GM06990 (cell line): ENCODE measurements at places on chromosomes 16 and 17.

- DNase-seq = peak; percentile 62
Measured at GRCh38 chr16:10964891-10965326, 20.5 kb downstream of the CLEC16A start.

- DNase-seq = no peak
Measured at GRCh38 chr16:55393991-55394390, 70.0 kb downstream of the IRX6 start.

DNA sequence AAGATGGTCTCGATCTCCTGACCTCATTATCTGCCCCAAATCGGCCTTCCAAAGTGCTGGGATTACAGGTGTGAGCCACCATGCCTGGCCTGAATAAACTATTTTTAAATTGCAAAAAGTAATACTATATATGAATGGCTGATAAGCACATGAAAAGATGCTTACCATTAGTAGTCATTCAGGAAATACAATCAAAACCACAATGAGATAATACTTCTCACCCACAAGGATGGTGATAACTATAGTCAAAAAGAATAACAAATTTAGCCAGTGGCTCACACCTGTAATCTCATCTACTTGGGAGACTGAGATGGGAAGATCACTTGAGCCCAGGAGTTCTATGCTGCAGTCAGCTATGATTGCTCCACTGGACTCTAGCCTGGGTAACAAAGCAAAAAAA lies 2.4 kb upstream of the TACO1 start:
- DNase-seq = no peak

DNA sequence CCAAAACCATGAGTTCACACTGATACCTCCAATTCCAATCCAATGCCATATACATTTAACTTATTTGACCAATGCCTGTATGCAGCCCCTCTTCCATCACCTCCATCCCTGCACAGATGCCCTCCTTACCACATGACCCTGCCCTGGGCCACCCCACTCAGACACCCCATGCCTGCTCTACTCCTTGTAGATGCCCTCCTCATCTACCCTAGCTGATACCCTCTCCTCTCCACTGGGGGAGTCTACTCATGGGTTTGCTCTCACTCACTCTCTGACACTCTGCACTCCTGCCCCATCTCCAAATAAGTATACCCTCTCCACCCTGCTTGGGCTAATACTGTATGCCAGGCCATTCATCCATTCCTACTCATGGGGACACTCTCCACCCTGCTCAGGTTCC lies 16.0 kb upstream of the CMTM4 start:
- DNase-seq = no peak

DNA sequence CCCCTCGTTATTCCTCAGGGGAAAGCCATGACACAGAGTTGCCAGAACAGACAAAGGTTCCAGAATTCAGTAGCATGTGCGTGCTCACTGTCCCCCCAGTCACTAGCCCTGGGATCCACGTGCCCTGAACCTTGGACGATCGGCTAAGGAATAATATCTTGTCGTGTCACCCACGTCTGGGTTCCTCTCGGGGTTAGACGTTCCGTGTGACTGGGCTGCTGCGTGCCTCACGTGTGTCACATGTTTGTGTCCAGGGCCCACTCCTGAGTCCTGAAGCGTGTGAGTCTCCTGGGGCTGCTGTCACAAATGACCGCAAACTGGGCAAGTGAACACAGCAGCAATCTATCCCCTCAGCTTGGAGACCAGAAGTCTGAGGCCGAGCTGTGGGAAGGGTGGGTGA lies 12.4 kb upstream of the ZNF469 start:
- DNase-seq = no peak

GRCh38 chr17:74663561-74663960 lies 40.0 kb upstream of the CD300E start:
- DNase-seq = no peak

GRCh38 chr17:11031787-11032186 lies 193.9 kb upstream of the PIRT start:
- DNase-seq = no peak

DNA sequence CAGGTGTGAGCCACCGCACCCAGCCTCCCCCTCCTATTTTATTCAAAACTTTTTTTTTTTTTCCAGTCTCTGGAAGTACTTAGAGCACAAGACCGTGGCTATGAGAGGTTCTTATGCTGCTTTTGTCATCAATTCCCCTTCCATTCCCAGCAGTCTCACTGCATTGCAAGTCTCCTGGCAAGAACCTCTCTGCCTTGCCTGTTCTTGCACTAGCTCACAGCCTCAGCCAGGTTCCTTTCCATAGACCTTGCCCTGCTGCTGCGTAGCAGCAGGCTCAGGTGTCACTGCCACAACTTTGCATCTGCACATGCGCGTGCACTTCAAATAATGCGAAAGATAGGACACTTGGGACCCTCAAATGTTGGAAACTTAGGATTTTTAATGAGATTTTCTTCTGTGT lies 15.6 kb downstream of the ATP6V0A1 start:
- DNase-seq = no peak

DNA sequence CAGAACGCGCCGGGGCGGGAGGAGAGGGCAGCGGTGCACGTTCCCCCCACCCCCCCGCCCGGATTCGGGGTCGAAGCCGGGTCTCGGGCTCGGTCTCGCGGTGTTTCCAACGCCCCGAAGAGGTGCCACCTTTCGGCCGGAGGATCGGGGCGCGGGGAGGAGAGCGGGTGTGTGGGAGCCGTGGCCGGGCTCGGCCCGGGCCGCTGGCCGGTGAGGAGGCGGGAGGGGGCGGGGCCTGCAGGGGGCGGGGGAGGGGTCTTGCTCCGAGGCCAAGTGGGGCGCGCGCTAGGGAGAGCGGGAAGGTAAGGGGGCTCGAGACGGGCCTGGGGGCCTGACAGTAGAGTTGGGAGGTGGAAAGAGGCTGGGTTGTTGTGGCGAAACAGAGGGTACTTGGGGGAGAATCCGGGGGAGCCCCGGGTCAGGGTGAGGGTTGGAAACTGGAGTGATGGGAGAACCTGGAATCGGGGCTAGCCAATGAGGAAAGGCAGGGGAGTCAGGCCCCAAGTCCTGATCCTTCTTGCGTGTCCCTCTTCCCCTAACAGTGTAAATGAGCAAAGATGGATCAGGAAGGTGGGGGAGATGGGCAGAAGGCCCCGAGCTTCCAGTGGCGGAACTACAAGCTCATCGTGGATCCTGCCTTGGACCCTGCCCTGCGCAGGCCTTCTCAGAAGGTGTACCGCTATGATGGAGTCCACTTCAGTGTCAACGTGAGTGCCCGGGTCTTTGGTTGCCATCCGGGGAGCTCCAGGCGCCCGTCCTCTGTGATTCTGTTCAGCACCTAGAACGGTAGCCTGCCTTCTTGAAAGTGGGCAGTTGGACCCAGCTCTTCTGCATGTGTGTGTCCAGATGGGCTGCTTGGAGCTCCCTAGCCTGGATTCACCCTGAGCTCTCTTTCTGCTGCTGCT lies 873 bp downstream of the SETD1A start:
- no peak for DNase-seq

DNA sequence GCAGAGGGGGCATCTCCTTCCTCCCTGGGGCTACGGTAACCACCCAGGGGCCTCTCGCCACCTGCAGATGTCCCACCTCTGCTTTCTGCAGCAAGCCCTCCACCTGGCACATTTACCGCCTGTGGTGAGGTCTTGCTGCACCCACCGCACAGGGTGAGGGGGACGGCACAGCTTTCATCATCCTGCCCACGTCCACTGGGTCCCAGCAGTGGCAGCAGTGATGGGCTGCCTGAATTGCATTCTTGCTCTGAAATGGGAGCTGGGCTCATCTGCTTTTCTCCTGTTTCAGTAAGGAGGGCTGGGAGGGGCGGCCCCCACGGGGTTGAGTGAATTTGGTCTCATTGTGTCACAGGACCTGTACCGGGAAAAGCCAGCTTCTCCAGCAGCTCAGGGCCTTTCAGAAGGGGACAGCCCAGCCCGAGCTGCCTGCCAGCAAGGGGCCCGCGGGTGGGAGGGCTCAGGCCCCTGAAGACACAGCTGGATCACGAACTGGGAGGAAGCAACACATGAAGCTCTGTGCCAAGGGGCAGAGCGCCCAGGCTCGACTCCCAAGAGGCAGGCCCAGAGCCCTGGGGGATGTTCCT lies 12.7 kb downstream of the DNAAF8 start:
- DNase-seq = no peak

DNA sequence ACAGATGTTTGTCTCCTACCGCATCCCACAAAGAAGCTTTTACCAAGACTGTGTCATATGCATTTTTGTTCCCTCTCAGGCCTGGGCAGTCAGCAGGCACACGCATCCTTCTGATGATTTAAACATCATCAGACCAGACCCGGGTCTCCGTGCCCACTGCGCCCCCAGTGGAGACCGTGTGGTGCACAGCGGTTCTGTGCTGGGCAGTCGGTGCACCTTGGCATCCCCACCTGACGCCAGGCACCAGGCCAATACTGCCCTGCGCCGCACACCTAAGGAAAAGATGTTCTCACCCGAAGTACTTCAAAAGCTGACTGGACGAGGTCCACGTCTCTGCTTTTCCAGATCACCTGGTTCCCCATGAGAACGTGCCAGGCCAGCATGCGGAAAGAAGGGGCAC lies 10.6 kb upstream of the PLD6 start:
- no peak for DNase-seq

- DNase-seq = no peak
Measured at GRCh38 chr16:15648135-15648730, 1.8 kb upstream of the NDE1 start.

GRCh38 chr17:36643086-36643685 lies 41.8 kb downstream of the MRM1 start:
- DNase-seq = no peak

GRCh38 chr16:22932032-22932771 lies 118.2 kb downstream of the HS3ST2 start:
- DNase-seq = no peak

DNA sequence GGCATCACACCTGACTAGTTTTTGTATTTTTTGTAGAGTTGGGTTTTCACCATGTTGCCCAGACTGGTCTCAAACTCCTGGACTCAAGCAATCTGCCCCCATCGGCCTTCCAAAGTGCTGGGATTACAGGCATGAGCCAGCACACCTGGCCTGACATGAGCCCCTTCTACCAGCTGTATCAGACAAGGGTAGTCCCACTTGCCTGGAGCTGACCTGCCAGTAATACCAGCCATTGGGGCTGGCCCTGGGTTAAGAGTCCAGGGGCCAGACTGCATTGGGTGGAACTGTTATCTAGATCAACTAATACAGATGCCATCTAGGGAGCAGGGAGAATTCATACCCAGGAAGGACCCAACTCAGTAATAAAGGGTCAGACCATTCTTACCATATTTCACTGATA lies 28.1 kb downstream of the WSB1 start:
- DNase-seq = no peak

- no peak for DNase-seq
Measured at GRCh38 chr16:89629827-89630610, 16.6 kb downstream of the DPEP1 start.

GRCh38 chr17:59046192-59046591 lies 60.5 kb downstream of the TRIM37 start:
- no peak for DNase-seq

- DNase-seq = no peak
Measured at GRCh38 chr17:80320496-80320895, 59.8 kb downstream of the RNF213 start.

DNA sequence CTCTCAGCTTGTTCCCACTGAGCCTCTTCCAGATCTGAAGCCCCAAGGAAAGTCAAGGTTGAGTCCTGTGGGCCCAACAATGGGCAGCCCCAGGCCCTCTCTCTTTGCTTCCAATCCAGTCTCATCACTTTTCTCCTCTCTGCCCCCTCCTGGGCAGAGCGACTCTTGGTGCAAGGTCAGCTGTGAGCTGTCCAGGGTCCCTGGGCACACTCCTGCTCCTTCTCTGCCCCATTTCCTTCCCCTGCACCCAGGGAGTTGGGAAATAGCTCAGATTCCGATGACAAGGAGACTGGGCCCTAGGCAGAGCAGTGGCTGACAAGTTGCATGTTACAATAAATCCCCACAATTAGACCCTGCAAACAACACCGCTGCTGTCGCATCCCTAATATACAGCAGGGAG lies 16.1 kb upstream of the CRHR1 start:
- no peak for DNase-seq

GRCh38 chr17:7714721-7715594 lies 2.6 kb upstream of the DNAH2 start:
- no peak for DNase-seq

- no peak for DNase-seq
Measured at GRCh38 chr17:77817953-77818352, 140.6 kb upstream of the TNRC6C start.

GRCh38 chr17:76674600-76674999 lies 31.0 kb upstream of the ST6GALNAC1 start:
- DNase-seq = no peak

GRCh38 chr17:17749921-17750320 lies 68.7 kb downstream of the RAI1 start:
- peak; percentile 45 for DNase-seq

DNA sequence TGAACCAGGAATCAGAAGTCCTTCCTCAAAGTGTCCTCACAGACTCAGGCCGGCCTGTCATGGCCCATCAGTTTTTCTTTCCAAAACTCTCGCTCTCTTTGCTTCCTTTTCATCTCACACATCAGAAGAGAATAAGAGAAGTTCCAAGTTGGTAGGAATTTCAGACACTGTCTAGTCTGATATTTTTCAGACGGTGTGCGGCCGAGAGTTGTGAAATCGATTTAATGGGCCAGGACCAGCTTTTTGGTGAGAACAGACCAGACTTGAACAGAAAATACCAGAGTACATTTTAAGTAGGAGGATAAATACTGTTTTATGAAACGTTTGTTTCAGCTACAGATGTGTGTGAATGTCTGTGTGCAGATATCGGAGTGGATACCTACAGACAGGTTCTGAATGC lies 24.8 kb upstream of the RCVRN start:
- DNase-seq = no peak

DNA sequence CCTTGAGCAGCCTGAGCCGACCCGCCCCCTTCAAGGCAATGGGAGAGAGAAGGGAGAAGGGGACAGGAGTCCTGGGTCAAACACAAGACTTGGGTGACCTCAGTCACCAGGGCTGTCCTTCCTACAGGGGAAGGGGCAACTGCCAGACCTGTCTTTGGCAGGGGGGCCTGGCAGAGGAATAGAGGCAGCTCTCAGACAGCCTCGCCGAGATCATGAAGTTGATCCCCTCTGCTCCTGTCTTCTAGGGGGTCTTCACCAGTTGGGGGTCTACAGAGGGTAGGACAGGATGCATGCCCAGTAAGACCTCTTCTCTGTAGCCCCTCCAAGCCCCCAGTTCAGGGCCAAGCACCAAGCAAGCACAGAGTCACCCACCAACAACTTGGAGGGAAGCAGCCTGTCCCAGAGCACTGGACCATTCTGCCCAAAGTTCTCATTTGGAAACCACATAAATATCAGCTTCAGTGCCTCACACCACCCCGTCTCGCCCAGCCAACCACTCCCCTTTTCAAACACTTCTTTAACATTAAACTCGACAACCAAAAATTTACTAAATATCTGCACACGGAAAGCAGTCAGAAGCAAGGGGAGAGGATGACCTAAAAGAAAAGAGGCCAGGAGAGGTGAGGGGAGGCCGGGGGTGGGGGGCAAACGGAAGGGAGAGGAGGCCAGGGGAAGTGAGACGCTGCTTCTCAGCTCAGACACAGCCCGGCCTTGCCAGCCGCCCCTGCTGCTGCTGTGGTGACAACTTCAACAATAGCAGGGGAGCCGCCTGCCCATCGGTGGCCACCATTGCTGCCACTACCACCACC lies 7.7 kb downstream of the DOK4 start:
- no peak for DNase-seq
